Bone marrow (tissue), 2 donors: ENCODE measurements at places on chromosomes 12 and 14.

GRCh38 chr14:55441286-55441685, 870 bp upstream of the TBPL2 start:
- no peak for DNase-seq

GRCh38 chr12:132327336-132328171, 1.8 kb downstream of the GALNT9 start:
- DNase-seq = peak; percentile 89

- no peak for DNase-seq
Measured at GRCh38 chr14:105067140-105067968, 2.1 kb upstream of the GPR132 start.

- DNase-seq = no peak
Measured at GRCh38 chr12:19895246-19896020, 456.1 kb downstream of the AEBP2 start.

DNA sequence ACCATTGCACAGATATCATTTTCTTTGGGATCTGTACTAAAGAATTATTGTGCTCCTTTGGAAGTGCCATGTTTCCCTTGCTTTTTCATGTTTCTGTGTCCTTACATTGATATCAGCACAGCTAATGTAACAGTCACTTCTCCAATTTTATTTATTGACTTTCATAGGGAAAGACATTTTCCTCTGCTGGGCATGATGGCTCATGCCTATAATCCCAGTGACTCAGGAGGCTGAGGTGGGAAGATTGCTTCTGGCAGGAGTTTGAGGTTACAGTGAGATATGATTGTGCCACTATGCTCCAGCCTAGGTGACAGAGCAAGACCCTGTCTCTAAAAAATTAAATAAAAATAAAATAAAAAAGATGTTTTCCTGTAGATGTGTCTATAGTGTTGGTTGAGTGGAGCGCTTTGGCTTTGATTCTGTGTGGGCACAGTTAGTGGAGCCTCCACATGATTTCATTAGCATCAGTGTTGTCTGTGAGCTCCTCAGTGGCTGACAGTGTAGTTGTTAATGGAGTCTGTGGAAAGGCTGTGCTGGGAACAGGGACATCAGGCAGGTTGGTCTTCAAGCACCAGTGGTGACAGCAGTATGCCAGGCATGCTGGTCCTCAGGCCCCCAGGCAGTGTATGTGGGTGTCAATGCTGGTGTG, 7.4 kb downstream of the OAS2 start:
- DNase-seq = no peak

GRCh38 chr14:55065411-55065810, 14.0 kb downstream of the MAPK1IP1L start:
- DNase-seq = no peak

- no peak for DNase-seq
Measured at GRCh38 chr14:89042021-89042420, 217.6 kb downstream of the TTC8 start.

- no peak for DNase-seq
Measured at GRCh38 chr14:104102282-104102914, 16.9 kb downstream of the ASPG start.

GRCh38 chr14:22213120-22213519, 375.9 kb downstream of the DAD1 start:
- no peak for DNase-seq

- no peak for DNase-seq
Measured at GRCh38 chr14:29354486-29354885, 573.2 kb downstream of the PRKD1 start.

DNA sequence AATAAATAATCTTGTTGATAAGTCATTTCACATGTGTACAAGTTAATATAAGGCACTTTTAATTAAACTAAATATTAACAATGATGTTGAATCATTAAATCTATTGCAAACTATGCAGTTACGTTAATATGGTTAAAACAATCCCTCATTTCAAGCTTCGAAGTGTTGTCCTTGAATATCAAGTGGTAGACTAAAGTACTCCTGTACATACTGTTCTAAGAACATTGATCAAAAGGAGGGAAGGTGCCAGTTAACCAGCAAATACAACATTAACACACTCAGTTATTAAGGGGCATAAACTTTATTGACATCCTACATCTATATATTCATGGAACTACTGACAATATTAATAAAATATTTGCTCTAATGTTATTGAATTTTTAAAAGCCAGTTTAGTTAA, 8.7 kb downstream of the BCAT1 start:
- no peak for DNase-seq

- no peak for DNase-seq
Measured at GRCh38 chr12:102551186-102551585, 70.8 kb upstream of the IGF1 start.

DNA sequence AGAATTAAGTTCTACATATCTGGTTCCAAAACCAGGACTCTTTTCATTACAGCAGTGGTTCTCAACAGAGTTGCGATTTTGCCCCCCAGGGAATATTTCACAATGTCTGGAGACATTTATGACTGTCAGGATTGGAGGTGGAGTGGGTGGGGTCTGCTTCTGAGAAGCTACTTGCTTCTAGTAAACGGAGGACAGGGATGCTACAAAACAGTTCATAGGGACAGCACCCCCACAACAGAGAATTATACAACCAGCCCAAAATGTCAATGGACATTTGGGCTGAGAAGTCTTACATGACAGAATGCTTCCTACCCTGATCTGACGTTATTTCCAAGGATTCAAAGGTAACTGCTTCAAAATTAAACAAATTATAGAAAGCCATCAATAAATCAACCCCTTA, 739 bp upstream of the SPATA7 start:
- peak; percentile 9 for DNase-seq

DNA sequence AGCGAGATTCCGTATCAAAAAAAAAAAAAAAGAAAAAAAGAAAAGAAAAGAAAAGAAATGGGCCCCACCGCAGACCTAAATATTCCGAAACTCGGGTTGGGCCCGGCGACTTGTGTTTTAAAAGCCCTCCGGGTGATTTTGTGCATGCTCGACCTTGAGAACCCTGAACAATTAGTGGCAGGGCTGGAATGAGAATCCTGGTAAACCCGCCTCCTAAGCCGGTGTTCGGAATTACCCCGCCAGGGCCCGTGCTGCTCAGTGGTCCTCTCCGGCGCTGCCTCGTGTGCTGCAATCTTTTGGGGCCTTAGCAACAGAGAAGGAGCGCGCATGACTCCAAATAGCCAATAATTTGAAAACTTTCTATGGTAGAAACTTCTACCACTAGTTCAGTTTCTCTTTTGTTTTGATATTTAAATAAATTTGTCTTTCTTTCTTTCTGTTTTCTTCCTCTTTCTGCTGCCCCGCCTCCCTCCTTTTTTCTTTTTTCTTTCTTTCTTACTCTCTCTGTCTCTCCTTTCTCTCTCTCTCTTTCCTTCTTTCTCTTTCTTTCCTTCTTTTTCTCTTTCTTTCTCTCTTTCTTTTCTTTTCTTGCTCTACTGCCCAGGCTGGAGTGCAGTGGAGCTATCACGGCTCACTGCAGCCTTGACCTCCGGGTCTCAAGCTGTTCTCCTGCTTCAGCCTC, 1.5 kb upstream of the GALNT6 start:
- no peak for DNase-seq

DNA sequence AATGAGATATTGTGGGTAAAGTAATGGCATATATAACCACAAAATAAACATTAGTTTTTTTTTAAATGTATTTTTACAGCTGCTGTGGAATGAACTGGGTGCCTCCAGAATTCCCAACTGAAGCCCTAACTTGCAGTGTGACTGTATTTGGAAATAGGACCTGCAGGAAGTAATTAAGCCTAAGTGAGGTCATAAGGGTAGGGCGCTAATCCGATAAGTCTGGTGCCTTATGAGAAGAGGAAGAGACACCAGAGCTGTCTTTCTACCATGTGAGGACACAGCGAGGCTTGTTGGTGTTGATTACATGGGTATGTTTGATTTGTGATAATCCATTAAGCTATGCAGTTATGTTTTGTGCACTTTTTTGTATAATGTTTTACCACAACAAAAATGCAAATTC, 136.8 kb downstream of the TPH2 start:
- no peak for DNase-seq

- no peak for DNase-seq
Measured at GRCh38 chr12:127664901-127665300, 602.1 kb upstream of the TMEM132C start.

DNA sequence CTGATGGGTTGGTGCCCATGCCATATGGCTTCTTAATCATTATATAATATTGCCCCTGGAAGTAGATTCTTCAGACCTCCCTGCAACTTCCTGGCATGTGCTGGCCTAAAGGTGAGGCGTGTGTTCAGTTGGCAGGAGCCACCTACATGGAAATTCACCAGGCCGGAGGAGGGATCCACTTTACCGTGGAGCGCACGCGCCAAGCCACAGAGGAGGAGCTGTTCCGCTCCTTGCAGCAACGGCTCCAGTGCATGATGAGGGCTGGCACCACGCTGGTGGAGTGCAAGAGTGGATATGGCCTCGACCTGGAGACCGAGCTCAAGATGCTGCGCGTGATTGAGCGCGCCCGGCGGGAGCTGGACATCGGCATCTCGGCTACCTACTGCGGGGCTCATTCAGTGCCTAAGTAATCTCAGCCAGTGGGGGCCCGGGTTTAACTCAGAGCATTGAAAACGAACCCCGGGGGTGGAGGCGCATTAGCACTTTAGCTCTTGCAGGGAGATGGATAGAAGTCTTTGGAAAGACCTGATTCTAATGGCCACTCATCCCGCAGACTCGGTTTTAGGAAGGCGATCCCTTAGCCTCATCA, 13.5 kb downstream of the AMDHD1 start:
- no peak for DNase-seq

- no peak for DNase-seq
Measured at GRCh38 chr12:106331599-106331998, 25.9 kb upstream of the POLR3B start.

DNA sequence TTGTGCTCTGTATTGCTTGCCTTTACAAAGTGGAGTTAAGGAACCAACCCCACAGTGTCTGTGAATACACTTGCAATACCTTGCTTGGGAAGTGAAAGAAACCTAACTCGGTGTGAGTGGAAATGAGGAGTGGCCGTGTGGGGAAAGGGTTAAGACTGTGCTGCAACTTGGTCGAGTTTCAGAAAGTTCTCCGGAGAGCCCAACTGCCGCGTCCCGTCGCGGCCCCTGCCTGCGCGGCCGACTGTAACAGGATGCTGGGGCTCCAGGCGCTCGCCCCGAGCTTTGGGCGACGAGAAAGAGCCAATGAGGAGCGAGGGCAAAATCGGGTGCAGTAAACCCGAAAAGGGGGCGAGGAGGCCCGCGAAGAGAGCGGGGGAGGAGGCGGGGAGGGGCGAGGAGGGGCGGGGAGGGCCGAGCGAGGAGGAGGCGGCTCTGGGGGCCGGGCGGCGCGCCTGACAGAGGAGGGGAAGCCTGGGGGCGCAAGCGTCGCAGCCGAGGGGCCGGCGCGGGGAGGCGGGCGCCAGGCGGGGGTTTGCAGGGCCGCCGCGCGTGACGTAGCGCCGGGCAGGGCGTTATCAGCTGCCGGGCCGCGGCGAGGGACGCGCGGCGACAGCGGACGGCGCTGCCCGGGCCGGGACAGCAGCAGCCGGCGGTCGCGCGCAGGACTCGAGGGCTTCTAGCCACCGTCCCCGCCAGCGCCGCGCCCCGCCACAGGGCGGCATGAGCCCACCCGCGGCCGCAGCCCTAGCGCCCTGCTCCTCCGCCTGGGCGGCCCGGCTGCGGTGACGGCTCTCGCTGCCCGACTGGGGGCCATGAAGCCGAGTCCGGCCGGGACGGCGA, at the start of gene DACT1:
Gene DACT1, plus strand, starts transcription at position 572 of the 840 bp plus-strand sequence. Its CDS starts 241 bp downstream, at position 813.
- peak; percentile 35 for DNase-seq

DNA sequence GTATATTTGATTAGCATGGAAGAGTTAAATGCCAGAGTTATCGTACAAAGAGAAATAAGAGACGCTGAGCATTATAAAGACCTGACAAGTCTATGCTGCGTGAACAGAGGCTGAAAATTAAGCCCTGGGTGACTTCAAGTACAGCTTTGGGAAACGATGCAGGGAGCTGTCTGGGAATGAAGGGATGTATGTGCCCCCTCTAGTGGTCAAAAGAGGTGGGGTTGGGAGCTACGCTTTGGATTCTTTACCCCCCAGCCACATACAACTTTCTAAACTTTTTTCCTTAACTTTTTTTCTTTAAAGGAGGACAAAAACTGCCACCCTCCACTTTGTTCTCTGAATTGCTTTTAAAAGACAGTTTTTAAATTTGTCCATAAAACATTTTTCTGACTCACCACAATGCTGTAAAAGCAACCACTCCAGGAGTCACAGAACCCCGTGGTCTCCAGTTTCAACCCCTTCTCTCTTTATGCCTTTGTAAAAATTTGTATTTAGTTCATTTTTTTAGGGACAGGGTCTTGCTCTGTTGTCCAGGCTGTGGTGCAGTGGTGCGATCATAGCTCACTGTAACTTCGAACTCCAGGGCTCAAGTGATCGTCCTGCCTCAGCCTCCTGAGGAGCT, 59.4 kb downstream of the ZNF664 start:
- no peak for DNase-seq

DNA sequence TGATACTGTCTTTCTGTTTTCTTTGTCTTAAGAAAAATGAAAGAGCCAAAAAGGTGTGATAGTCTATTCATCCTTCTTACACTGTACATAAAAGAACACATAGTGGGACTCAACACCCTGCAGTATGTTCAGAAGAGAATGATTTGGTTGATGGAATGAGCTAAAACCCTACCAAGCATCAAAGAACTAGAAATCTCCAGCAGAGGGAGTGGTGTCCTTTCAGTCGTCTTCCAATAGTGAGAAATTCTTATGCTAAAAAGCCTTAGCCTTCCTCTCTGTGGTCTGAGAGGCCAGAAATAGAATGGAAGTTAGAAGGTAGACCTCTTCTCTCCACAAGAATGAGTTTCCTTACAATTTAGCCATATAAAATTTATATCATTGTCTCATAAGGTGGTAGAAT, 393.4 kb upstream of the SEL1L start:
- DNase-seq = no peak

DNA sequence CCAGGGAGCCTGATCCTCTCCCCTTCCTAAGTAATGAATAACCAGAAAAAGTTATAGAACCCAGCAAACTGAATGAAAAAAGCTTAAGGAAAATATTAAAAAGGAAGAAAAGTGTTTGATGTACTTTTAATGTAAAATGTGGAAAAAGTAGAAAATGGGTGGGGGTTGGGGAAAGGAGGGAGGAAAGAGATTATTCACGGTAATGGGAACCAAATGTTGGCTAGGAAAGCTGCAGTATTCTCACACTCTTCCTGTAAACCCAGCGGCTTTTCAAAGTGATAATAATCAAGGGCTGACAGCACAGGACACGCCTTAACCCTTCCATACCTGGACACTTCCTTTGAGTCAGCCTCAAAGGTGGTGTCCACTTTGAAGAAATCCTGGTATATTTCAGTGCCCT, 139.2 kb downstream of the TGFB3 start:
- no peak for DNase-seq
